Fibroblast of skin of left biceps (primary cell): ENCODE measurements at places on chromosomes 3 and 15.

DNA sequence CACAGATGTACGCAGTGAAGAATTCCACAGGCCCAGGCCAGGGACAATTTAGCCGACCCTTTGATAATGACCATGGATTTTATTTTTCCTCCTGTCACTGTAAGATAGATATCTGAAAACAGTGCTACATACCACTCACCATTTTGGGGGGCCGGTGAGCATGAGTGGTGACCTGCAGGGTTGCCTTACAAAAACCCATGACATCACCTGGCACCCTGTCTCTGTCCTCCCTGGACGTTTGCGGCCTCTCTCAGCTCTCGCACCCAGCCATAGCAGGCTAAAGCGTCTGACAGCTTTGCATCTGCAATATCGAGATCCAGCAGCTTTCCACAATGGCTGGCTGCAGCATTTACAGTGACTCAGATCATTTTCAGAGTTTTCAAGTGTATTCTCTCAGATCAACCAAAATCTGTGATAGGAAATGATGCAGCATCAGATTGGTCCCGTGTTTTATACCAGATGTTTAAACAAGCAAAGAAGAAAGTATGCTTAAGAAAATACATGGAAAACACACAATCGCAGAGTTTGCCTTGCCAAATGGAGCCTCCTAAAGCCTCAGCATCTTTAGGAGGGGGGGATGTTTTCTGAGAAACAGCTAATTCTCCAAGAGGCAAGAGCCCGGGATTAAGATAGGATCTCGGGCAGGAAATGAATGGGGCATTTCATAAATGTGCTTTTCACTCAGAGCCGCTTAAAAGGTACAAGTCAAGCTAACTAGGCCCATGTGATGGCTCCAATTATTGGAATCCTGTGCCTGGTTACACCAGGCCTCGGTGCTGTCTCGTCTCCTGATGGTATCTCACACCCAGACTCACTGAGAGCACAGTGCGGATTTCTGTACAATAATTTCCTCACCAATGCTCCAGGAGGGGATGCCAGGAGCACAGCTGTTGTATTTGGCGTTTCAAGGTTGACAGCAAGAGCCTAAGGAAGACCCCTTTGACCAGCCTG lies 257.3 kb downstream of the XXYLT1 start:
- no peak for DNase-seq

DNA sequence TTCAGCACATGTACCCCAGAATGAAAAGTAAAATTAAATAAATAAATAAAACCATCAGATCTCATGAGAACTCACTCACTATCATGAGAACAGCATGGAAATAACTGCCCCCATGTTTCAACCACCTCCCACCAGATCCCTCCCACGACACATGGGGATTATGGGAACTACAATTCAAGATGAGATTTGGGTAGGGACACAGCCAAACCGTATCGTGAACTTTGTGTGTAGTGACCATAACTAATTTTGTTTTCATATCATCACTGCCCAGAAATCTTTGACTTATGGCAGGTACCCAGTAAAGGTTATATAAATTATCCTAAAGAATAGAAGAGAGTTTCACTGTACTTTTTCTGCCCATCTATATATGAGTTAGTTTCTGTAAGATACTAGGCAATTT lies 766.5 kb downstream of the ROBO1 start:
- no peak for DNase-seq

- no peak for DNase-seq
Observed at GRCh38 chr15:88982304-88982945, 69.2 kb upstream of the MFGE8 start.

GRCh38 chr3:82004266-82004665 lies 242.8 kb upstream of the GBE1 start:
- no peak for DNase-seq

DNA sequence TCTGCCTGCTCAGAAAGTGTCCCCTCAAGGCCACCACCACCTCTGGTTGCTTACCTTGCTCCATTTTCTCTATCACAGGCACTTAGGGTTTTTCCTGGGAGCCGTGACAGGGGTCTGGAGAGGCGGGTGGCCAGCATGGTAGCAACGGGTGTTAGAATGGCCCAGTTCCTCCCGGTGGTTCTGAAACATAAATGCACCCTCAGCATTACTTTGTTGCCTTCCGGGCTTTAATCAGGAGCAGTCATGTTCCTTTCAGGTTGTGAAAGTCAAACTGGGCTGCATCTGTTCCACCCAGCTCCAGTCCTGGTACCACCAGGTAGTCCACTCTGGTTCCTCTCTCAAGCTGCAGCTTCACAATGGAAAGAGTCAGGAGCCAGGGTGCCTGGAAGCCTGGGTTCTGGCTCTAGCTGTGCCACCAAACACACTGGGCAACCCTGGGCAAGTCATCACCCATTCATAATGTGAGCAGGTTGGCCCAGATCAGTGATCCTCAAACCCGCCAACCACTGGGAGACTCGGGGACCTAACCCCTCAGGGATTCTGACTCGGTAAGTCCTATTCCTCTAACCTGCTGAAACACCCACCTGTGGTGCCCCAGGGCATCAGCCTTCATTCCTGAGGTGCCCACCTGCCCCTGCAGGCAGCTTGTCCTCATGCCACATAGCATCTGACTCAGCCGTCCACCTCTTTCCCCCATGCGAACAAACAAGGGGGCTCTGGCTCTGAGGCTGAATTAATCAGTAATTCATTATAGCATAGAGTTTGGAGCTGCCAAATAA lies 9.3 kb downstream of the BDH1 start:
- no peak for DNase-seq

DNA sequence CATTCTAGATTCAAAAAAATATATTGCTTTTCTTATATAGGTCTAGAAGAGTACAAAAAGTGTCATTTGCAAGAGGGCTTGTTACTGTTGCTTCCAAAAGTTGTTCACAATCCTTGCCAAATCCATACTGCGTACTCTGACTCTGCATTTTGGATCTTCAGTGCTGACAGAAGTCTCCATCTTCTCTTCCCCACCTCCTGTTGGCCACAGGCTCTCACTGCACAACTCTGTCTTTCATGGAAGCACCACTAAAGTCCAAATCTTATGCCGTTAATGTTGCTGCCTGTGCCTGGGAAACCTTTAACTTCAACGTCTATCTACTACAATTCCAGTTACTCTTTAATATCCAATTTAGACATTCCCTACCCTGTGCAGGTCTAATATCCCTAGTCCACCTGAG lies 419.9 kb downstream of the NR2F2 start:
- no peak for DNase-seq

GRCh38 chr3:177642804-177643125 lies 445.5 kb upstream of the TBL1XR1 start:
- DNase-seq: no peak

DNA sequence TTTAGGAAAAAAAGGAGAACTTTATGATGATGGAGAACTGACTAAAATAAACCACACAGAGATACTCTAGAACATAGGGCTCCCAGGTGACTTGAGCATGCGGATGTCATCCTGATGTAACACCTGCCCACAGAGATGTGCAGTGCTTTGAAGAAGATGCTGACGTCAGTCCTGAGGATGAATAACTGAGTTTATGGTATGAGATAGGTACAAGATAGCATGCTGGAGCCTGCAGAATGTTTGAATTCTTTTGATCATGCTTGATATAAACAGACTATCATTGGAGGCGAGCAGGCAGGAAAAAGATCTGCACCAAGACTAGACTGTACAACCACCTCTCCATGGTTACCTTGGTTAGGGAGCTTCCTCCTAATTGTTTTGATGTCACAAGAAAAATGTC lies 12.4 kb downstream of the CCR4 start:
- DNase-seq: no peak

- DNase-seq: no peak
Observed at GRCh38 chr3:170196833-170197232, 15.3 kb upstream of the PHC3 start.

- DNase-seq: no peak
Observed at GRCh38 chr3:146187334-146187950, 26.5 kb upstream of the PLOD2 start.

GRCh38 chr15:80825361-80826030 lies 46.3 kb downstream of the CEMIP start:
- no peak for DNase-seq

DNA sequence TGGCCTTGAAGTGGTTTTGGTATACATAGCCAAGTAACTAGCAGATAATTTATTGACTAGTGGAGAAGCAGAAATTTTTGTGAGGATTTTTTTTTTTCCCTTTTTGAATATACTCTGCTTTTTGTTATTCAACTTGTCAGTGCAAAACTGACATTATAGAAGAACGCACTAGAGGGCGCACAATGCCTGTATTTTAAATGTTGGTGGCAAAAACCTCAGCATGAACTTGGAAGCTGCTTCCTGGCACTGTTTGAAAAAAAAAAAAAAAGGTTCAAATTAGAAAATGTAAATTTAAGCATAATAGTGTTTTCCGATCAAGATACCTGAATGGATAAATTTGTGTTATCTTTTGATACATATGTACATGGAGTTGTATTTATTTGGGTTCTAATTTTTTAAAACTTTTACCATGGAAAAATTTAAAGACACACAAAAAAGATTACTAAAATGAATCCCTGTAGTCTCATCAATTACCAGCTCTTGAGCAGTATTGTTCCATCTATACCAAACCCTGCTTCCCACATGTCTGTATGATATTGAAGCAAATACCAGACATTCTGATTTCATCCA lies 56.0 kb downstream of the SLC25A26 start:
- DNase-seq: no peak

GRCh38 chr3:133926736-133927539 lies 31.3 kb upstream of the RAB6B start:
- DNase-seq: no peak

- no peak for DNase-seq
Observed at GRCh38 chr3:31092748-31093589, 198.5 kb upstream of the GADL1 start.

DNA sequence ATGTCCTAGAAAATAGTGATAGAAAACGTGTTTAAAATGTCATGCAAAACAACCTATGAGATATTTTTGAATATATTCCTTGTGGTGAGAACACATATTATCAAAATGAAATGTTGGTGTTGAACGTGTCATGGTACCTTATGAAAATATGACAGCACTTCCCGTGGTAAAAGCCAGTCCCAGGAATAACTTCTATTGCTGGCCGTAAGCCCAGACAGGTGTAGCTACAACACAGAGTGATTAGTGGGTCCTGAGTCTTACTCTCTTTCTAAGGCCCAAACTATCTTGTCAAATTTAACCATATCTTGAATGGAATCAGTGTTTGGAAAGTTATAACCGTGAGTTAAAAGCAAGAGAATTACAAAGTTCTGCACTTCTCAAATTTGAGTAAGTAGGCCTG lies 24.1 kb downstream of the RARB start:
- DNase-seq: no peak

DNA sequence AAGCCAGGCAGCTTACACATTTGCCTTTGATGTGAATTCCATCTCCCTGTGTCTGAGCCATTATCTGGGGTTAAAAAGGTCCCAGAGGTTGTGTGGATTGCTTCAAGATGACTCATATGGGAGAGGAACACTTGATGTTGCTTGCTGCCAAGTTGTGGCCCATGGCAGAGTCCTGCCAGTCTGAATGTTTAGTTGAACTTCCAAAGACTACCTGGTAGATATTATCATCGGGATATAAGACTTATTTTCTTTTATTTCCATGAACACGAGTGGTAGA lies 85.6 kb downstream of the TJP1 start:
- no peak for DNase-seq

DNA sequence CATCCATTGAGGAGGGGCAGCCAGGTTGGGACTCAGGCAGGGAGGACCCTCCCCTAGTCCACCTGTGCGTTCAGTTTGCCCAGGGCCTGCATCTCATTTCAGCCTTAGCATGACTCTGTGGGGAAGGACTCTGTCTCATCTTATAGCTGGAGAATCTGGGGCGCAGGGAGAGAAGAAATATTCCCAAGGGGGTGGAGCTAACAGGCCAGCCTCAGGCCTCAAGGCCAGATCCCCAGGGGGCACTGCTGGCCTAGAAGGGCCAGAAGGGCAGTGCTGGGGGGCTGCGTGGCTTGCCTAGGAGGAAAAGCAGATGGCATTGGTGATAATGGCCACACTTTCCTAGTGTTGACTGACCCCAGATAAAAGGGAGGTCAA lies 10.9 kb downstream of the AMOTL2 start:
- DNase-seq: no peak

- DNase-seq: no peak
Observed at GRCh38 chr3:124032311-124032880, 40.5 kb upstream of the ROPN1 start.

GRCh38 chr3:113585720-113586119 lies 53.4 kb downstream of the SIDT1 start:
- DNase-seq: no peak

DNA sequence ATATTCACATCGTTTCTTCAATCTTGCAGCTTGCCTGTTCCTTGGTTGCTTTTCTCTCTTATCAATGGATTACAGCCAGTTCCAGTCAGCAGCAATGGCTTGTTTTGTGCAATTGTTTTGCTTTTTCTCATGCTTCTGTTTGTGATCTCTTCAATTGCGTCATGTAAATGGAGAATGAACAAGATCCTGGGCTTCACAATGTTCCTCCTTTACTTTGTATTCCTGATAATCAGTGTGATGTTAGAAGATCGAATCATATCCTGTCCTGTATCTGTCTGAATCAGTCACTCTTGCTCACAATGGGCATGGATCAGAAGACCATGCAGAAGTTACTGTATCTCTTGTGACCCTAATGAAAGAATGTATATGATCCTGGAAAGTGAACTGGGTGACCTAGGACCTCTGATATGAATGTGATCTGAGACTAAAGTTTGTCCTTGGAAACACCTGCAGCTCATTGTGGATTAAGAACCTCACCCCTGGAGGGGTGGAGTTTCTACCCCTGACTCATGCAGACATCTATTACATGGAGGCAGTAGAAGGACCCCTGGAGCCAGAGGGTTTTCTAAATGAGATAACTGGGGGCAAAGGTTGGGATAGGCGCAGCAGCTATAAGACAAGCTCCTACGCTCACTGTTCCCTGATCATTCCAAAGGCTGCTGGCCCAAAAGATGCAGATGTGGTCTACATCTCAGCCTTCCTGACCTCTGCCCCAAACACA lies 32.2 kb downstream of the SLC24A1 start:
- DNase-seq: no peak

GRCh38 chr3:161096771-161097367 lies 8.3 kb downstream of the B3GALNT1 start:
- no peak for DNase-seq

GRCh38 chr3:31133541-31133940 lies 239.1 kb upstream of the GADL1 start:
- no peak for DNase-seq

GRCh38 chr15:101810876-101811275 lies 1.1 kb upstream of the OR4F15 start:
- no peak for DNase-seq

- DNase-seq: no peak
Observed at GRCh38 chr3:45434996-45435395, 46.6 kb downstream of the LARS2 start.

- DNase-seq: no peak
Observed at GRCh38 chr3:55065331-55065730, 137.5 kb upstream of the LRTM1 start.
